Muscle of leg (tissue), 16 donors: ENCODE measurements at places on chromosomes 2 and 18.

- DNase-seq: no peak
Measured at GRCh38 chr18:2654928-2655177, 673 bp upstream of the SMCHD1 start.

DNA sequence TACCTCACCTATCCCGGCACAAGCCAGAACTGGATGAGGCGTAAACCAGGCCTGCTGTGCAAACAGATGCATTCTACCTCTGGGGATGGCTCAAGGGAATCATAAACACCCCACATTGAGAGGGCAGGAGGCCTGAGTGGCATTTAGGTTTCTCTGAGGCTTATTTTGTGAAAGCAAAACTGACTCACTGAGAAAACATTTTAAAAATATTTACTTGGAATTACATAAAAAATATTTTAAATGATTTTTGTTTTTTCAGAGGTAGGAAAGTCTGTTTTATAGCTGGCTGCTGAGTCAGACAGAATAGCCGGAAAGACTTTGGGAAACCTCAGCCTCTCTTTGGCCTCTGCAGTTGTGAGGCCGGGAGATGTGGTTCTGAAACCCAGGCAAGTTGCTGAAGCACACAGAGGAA lies 244.1 kb downstream of the NCKAP5 start:
- peak; percentile 48 for DNase-seq

DNA sequence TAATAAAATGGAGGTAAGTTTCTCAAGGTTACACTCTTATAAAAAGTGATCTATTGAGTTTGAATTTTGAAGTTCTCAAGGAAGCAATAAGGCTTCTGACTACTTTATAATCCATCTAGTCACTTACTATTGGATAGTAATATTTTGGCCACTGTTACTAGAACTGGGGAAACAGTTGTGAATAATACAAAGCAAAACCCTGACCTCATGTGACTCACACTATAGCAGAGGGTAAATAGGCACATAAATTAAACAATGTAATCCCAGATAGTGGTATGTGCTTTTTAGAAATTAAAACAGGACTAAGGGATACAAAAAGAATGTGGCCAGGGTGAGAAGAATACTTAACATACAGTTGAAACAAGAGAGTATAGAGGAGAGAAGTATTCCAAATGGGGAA lies 78.6 kb downstream of the CALCRL start:
- DNase-seq: no peak

GRCh38 chr2:181252262-181253148 lies 204.7 kb upstream of the ITGA4 start:
- DNase-seq: no peak

- DNase-seq: no peak
Measured at GRCh38 chr2:33529771-33530481, 53.5 kb downstream of the RASGRP3 start.

DNA sequence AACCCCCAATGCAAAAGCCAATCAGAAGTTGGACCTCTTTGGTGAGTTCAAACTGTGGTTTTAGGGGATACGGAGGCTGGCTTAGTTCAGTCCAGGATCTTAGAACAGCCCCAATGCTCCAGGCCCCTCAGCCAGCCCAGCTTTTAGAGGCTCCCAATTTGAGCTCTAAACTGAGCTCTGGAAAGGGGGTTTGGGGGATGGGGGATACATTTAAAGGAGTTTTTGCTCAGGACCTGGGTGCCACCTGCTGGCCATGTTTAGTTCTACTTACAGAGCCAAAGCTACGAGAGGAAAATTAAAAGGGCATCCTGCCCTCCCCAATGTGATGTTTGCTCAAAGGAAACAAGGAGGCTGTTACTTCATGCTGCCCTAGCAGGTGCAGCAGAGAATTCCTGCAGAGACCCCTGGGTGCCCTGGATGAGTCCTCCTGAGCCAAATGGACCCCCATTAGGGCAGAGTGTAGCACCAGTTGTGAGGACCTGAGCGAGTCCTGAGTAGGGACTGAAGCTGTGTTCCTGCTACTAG lies 15.9 kb upstream of the TMEM214 start:
- DNase-seq: peak; percentile 57

DNA sequence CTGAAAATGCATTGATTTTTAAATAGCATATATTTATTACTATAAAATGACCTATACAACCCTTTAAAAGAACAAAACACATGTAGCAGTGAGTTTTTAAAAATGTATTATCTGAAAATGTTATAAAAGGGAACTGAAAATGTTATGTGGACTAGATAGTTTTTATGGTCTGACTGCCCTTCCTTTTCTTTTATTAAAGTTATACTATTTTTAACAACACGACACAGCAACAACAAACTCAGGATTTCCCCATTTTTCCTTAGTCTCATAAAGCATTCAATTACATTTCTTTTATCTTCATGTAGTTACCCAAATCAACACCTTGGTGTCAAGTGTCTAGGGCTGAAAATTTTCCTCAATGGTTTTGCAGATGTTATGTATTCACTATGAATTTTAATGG lies 132.8 kb upstream of the TMEFF2 start:
- DNase-seq: no peak

GRCh38 chr18:36761186-36761698 lies 67.6 kb downstream of the TPGS2 start:
- no peak for DNase-seq

DNA sequence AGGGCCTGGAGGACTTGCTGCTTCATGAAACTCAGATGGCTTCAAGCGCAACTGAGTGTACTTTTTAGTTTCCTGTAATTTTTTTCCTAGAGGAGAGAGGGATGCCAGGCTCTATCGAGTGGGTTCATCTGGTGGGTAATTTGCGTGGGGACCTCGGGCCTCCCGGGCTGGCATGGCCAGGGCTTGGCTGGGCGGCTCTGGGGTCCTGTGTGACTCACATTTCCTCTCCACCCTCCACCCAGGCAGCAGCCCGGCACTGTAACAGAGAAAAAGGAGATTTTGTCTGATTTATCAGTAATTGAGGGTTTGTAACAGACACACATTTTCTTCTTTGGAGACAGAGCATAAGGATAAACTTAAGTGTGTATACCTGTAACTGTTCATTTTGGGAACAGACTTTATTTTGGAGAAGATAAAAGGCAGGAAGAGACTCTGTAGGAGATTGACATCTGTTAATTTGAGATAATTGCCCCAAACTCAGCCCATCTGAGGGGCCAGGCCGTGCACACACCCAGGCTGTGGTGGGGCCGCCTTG lies 64.3 kb downstream of the NFATC1 start:
- no peak for DNase-seq

DNA sequence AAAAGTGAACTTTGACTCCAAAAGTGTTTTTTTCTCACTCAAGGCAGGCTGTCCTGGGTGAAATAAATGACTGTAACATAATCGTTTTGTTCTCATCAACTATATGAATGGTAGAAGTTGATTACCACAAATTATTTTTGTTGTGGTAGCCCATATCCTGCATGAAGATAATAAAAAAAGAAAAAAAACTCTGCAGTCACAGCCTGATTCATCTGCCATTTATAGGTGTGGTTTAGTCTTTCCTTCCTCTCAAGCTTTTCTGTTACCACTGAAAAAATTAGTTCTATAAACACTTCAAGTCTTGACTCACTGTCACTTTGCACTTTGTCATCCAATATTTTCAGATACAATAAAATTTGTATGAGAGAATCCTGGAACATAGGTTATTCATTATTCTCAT lies 522.0 kb downstream of the PLCL1 start:
- DNase-seq: no peak

GRCh38 chr2:171807831-171808393 lies 86.1 kb downstream of the SLC25A12 start:
- DNase-seq: peak; percentile 22

- DNase-seq: no peak
Measured at GRCh38 chr2:9873337-9873736, 30.1 kb downstream of the TAF1B start.
